ENCODE measurements at places on chromosomes 6 and 20.
A peak's percentile ranks its signal among the peaks of the same experiment; 100 is the strongest.

DNA sequence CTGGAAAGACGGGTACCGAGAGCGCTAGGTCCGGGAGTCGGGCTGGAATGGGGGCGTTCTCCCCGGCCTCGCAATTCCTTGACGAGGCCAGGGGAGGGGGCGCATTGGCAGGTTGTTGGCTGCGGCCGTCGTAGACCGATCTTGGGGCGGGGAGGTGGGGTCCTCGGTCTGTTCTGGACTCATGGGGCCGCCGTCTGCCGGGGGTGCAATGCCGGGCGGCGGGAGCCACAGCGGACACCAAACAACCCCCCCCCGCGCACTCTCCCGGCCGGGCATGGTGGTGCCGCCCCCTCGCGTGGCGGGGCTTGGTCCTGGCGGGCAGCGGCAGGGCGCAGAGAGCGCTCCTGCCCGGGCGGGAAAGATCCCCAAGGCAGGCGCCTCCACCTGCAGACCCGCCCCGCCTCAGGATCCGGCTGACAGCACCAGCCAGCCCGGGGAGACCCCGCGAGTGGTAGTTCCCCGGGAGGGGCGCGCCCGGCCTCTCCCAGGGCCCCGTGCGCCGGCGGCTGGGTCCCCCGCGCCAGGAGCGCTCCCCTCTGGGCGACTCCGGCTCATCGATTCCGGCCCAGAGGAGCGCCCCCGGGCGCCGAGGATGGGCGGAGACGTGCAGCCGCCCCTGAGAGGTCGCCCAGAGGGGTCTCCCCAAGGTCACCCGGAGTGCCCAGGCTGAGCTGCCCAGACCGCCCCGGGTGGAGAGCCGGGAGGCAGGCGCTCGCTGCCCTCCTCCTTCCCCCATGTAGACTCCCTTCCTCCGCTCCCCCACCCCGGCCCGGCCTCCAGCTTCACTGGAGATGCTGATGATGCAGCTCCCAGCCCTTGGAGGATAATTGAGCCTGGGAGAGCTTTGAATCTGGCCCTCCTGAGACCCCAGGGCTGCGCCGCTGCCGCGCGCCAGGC is 709 bp downstream of the PPP1R16B start:
- no peak for DNase-seq

GRCh38 chr6:139519097-139519496 is 144.6 kb upstream of the CITED2 start:
- DNase-seq, result no peak

- no peak for DNase-seq
Measured at GRCh38 chr6:161890133-161890831, 616.4 kb upstream of the AGPAT4 start.

DNA sequence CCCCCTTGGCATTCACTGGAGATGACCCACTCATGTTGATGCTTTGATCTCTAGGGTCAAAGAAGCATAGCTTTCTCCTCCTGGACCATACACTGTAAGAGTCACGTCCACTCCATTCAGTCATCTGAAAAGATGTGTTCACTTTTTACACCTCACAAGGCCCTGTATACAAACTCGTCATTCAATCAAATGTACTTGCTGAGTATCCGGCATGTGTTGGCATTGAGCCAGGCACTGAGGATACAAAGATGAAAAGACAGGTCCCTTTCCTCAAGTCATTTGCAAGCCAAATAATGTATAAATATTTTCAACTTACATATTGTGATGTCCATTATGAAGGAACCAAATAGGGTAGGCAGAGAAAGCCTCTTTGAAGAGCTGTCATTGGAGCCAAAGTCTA is 32.6 kb upstream of the CSNK2A1 start:
- DNase-seq, result no peak

DNA sequence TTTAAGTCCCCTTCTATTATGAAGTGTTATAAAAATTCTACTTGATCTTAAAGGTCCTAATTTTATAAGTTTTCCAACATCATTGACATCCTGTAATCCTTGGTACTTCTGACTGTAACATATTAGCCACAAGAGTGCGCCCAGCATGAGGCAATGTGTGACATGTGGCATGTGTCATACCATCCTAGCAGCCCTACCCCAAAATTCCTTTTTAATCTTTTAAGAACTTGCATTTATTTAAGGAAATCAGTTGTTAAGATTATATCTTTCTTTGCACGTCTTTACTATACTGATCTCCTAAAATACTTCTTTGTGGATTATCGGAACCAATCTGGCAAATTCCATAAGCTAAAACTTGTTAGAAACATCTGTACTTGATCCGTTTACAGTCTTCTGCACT is 167.1 kb upstream of the SLC24A3 start:
- no peak for DNase-seq

DNA sequence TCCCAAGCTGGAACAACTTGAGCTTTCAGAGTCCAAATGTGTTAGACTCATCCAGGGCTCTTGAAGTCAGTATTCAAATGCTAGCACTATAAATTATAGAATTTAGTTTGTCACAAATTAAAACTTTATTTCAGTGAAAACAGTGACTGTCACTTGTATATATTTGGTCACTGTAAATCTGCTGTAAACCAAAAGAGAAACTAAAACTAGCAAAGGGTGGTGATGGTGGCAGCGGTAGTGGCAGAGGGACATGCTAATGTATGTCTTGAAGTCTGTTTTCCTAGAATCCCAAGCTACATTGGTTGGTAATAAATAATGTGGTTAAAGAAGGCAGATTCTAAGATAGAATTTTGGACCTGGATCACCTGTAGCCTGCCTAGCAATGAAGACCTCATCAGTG is 140.4 kb upstream of the CENPW start:
- no peak for DNase-seq

DNA sequence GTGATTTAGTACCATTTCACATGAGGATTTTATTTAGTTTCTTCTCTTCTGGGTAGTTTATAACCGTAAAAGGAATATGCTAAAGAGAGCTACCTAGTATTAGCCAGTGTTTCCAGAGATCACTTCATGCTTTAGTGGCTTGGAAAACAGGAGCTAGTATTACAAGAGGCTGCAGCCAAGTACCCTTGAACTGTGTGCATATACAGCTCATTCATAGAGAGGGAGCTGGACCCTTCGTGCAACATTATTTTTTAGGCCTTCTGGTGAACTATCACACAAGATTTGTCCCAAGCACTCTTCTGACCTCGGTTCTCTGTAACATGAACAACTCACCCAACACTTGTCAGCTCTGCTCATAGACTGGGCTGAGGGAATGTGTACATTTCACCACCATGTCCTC is 74.9 kb upstream of the RIN2 start:
- no peak for DNase-seq

DNA sequence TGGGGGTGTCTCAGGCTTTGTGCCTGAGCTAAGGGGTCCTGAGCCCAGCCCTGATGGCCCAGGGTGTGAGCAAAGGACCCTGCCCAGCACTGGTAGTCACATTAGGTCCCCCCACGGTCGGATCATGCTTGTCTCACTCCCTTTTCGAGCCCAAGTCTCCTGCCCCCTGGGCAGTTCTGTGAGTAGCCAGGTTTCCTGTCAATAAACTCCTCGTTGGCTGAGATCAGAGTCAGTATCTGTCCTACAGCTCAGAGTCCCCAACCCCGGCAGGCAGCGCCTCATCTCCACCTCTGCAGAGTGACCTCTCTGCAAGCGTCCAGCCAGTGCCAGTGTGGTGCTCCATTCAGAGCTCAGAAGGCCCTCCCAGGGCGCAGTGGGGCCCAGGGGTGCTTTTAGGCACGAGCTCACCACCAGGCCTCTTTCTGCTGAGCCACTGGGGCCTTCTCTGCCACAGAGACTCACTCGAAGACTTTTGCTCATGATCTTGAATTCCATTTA is 93.7 kb upstream of the PMEPA1 start:
- no peak for DNase-seq

GRCh38 chr6:26536571-26537159 is 1.5 kb upstream of the HMGN4 start:
- DNase-seq, result no peak

DNA sequence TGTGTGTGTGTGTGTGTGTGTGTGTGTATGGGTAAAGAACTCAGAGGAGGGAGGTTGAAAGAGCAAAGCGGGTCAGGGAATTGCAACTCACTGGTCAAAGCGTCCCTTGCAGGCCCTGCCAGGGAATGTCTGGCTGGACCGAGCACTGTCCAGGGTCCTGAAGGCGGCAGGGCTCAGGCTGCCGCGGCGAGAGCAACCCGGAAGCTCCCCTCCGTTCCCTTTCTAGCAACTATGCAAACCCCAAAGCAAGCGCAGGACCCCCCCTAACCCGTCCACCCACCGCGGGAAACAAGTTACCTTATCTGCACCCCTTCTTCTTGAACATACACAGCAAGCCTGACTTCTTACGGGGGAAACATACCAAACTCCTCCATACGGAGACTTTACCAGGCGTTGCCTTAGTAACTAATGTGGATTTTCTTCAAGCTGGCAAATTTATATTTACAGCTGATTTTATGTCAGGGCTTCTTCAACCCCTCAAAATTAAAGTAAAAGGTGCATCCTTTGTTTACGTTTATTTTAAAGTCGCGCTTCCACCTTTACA is 538 bp upstream of the GRM1 start:
- DNase-seq, result peak; percentile 9

DNA sequence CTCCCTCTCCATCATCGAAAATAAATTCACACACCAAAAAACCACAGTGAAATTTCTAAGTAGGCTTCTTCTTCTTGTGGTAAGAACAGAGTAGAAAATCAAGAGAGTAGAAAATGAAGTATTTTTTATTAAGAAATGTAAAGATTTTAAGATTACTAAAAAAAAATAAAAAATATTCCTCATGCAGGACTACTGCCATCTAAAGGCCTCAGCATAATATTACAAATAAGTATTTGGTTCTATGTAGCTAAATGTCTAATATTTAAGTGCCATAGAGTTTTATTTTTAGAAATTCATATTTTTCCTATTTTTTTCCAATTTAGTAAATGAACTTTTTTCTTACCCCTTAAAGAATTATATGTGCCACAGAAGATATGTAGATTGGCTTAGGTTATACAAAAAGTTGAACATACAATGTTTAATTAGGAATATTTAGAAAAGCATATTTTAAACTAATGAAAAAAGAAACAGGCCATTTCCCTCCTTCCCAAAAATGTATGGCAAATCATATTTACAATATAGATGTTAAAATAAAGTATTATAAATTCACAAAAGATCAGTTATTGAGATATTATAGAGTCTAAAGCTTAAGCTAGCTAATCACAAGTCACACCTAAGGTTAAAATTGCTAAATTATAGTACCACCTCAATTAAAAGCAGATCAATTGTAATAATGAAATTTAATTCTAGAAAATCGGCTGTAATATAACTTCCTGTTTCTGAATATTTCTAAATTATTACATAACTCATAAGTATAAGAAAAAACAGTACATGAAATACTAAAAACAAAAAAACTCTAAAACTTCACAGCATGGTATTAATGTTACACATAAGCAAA is 3.5 kb upstream of the NT5DC1 start:
- DNase-seq, result no peak

DNA sequence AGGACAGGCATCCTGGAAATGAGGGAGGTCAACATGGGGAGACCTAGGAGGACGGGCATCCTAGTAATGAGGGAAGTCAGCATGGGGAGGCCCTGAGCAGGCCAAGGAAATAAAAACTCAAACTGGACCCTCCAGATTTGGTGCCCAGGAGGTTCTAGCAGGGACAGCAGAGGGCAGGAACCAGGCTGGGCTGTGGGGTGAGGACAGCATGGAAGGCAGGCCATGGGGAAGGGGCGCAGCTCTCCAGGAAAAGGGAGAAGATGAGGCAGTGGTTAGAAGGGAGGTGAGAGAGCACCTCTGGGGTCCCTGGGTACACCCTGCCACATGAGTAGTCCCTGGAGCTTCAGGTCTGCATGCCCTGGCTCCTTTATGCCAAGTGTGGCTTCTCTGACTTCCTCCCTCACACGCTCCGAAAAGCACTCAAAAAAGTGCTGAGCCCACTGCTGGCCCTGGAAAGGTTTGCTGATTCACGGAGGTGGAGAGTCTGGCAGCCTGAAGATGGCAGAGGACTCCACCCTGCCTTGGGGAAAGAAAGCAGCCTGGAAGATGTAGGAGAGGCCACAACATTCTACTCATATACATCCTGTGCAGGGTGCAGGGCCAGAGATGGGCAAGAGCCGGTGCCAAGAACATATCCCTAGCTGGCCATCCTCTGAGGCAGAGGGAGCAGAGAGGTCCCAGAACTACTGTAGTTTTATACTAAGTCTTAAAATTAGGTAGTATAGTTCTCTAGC is 154.9 kb downstream of the MRPL14 start:
- DNase-seq, result no peak

DNA sequence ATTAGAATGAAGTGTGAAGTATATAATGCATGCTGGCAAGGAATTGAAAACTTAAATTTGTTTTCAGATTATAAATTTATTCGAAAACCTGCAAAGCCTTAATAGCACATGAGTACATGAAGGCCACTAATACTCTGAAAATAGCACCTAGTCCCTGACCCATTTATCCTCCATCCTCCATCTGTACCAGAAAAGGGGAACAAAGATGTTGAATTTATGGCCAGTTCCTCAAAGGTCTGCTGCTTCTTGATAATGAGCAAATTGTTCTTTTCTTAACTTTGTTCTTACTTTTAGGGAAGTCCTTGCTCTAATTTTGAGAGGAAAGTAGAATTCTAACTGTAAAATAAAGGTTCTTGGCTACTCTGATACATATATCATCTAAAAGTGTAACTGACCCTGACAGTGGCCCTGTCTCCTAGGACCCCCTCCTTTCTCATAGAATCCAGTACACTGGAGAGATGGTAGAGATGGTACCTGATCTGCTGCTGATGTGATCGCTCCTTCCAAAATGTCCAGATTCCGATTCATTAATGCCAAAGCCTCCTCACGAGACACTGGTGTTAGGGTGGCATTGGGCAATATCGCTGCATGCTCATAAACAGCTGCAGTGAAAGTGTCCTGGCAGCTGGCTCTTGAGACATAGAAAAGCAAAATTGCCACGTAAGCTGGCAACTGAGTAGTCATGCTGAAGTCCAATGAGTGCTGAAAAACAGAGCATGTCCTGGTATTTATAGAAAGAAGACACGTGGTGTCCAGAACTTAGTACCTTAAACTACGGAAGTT is at the start of gene VNN1:
Gene VNN1 (minus strand): TSS at position 704 of the 783 bp plus-strand sequence. CDS start 20 bp downstream, at position 684.
- DNase-seq, result no peak

DNA sequence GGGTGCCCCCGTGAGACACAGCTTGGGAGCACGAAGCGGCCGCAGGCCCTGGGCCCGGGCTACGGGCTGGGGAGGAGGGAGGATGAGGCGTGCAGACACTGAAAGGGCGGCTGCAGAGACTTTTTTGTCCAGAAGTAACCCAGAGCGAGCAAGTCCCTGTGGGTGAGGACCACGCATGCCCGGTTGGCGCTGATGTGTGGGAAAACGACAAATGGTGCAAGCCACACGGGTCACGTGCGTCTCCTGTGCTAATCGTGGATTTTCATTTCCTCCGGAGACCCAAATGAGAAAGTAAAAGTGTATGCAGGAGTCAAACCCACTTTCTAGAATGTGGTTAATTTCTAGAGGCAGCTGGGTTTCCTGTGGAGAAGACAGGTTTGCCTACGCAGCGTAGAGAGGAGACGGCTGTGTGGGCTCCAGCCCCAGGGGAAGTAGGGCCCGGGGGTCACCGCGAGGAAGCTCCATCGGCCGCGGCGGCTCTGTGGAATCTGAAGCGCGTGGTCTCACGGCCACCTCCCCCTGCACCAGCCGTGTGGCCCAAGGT is 19.0 kb downstream of the DLL1 start:
- DNase-seq, result no peak

DNA sequence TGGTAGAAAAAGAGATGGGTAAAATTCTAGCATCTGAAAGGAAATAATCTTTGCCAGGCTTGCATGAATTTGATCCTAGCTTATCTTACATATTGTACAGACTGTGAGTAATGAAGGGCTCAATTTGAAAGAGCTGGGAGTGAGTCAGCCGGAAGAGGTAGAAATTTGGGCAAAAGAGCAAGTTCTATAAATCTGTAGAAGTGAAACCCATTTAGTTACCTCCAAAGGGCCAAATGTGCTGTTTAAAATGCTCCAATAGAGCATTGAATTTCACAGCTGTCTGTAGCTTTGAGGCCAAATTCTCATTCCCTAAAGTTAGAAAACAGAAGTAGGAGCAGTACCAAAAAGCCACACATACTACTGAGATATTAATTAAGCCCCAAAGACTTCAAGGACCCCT is 466.1 kb downstream of the BTBD3 start:
- DNase-seq, result no peak
